Small intestine (tissue), 16 donors: ENCODE measurements at places on chromosomes 13 and 19.

GRCh38 chr19:6540918-6541689, 10.3 kb downstream of the TNFSF9 start:
- DNase-seq: no peak

DNA sequence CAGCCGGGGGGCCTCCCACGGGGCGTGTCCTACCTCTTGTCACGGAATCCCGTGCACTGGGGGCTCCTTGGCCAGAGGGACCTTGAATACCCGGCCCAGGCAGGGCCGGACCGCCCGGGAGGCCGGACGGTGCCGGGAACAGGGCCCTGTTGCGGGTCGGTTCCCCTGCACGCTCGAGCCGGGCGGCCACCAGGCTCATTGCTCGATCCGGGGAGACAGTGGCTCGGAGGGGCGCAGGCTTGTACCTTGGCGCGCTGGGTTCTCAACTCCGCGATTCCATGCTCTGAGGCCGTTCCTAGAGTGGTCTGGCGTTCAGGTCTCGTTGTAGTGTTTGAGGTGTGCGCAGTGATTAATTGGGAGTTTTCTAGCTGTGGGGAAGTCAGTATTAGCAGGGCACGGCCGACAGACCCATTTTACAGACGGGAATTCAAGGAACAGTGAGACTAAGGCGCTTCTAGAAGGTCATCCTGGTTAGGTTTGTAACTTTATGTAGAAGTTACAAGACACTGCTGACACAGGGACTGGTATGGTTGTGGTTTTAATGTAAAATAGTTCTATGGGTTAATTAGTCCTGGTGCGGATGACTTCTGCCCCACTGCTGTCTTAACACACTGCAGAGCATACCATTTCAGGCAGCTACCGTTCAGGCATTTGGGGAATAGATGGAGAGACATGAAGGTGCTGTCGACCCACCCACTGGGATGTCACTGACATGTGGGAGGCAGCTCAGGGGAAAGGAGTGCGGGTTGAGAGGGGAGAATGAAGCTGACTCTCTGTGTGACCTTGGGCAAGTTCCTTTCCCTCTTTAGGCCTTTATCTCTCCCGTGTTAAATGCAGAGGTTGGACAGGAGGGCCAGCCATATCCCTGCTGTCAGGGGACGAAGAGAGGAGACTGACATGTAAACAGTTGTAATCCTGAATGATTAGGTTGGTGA, 592 bp downstream of the CLPTM1 start:
- peak; percentile 21 for DNase-seq

DNA sequence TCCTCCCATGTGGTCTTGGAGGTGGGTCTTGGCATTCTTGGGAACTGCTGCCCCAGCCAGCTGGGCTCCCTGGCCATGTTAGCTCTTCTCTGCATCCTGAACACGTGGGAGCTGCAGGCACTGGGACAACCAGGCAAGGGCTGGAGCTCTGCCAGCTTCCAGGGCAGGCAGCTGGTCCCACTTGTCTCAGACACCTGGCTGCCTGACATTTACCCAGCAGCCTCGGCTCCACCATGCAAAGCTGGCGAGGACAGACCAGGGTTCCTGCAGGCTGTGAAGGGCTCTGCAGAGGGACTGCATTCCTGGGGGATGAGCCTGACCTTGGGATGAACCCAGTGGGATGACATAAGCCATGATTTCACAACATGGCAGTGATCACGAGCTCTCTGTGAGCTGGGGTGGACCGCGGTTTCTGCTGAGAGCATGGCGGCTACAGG, 99.0 kb upstream of the TSHZ3 start:
- DNase-seq: peak; percentile 2

GRCh38 chr19:5083547-5083965, 114.6 kb downstream of the KDM4B start:
- no peak for DNase-seq

DNA sequence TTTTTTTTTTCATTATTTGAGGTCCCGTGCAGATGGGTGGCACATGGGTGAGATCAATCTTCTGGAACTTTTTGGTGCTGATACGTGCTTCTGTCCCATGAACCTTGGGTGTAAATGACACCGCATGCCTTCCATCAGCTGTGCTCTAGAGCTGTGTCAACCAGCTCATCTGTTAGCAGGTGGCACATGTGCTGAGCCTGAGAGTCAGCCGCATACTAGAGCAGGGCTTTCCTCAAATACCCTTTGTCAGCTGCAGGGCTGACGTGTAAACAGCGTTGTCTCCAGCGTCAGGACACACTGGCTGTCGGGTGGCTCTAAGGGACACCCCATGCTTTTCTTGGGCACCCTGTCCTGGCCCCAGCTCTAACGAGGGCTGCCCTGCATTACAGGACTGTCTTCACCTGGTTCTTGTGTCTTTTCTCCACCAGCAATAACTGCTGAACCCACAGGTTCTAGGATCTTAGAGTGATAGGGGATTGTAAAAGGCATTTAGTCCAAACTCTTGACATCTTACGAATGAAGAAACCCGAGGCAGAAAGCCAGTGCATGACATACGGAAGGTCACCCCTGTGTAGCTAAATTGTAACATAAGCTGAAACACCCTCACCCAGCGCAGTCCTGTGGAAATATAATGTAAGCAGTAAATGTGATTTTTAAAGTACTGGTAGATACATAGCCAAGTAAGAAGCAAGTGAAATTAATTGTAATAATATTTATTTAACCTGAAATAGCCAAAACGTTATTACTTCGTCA, 119.5 kb downstream of the LRCH1 start:
- no peak for DNase-seq

- peak; percentile 96 for DNase-seq
Observed at GRCh38 chr19:57410877-57411671, at the start of gene ZNF17. Gene ZNF17, plus strand, starts transcription at chr19:57411161. Its CDS starts 2,455 bp downstream, at chr19:57413616.
